NCI-H510A treated with DMSO at 0.1 percent for 48 hours (cell line): ENCODE measurements at places on chromosomes 11 and 22.
A peak's percentile ranks its signal among the peaks of the same experiment; 100 is the strongest.

GRCh38 chr22:49955581-49956417, 4.8 kb upstream of the PIM3 start:
- DNase-seq, result no peak

DNA sequence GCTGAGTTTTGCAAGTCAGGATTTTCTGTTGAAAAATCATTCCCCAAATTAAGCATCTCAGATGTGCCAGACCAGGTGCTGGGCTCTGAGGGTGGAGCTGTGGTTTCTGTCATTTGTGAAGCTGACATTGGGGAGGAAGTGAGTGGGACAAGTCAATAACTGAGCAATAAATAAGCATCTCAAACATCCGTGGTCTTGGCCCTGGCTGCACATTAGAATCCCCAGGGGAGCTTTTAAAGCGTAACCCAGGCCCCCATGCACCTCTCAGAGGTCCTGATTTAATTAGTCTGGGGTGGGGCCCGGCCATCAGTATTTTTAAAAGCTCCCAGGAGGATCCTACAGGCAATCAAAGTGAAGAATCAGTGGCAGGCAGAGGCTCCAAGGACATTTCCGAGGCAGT, 420.0 kb downstream of the MN1 start:
- DNase-seq, result no peak

- DNase-seq, result peak; percentile 59
Measured at GRCh38 chr22:48811885-48812284, 1015.8 kb downstream of the BRD1 start.

- DNase-seq, result no peak
Measured at GRCh38 chr11:63769714-63770455, 1.3 kb upstream of the ZFTA start.

DNA sequence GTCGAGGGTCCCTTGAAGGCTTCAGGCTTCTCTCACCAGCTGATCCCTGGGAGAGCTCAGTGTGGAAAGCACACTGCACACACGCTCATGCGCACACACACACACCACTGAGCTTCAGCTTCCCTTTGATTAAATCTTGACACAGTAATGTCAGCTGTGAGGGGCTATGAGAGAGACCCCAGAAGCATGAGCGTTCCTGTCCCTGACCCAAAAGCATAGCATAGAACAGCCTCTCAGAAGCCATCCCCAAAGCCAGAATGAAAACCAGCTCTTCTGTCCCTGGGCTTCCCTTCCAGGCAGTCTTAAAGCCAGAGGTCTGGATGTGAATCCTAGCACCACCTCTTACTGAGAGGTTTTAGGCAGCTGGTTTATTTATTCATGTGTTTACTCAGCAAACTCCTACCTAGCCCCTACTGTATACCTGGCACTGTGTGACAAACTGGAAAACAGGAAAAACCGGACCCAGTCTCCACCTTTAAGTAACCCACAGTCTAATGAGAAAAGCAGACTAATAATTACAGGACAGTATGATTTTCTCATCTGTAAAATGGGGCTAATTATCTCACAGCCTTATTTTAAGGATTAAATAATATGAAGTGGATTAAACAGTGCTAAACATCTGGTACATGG, 15.9 kb downstream of the GALNT18 start:
- DNase-seq, result peak; percentile 36

DNA sequence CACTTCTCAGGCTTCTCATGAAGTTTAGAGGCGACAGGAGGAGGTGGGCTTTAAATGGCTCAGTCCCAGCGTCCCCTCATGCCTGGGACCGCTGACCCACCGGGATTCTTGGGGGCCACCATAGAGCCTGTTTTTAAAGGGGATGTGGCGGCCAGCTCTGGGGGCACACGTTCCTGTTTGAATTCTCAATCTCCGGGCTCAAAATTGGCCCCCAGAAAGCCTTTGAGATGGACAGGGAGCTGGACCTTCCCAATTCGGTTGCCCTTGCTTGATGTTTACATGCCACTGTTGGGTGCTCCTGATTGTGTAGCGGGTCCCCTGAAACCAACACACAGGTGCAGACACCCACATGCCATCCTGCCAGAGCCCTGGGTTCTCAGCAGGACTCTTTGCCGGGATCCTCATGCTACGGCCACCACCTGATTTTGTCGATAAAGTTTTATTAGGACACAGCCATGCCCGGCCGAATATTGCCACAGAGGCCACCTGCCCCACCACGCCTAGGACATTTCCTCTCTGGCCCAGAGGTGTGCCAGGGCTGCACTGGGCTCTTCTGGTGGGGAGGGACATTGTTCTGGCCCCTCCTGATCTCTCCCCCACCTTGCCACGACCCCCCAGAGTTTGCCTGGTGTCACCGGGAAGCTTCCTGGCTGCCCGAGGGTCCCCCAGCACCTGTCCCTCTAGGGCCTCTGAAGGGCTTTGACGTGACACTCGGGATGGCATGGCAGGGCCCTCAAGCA, 71.6 kb downstream of the KCNQ1 start:
- no peak for DNase-seq

DNA sequence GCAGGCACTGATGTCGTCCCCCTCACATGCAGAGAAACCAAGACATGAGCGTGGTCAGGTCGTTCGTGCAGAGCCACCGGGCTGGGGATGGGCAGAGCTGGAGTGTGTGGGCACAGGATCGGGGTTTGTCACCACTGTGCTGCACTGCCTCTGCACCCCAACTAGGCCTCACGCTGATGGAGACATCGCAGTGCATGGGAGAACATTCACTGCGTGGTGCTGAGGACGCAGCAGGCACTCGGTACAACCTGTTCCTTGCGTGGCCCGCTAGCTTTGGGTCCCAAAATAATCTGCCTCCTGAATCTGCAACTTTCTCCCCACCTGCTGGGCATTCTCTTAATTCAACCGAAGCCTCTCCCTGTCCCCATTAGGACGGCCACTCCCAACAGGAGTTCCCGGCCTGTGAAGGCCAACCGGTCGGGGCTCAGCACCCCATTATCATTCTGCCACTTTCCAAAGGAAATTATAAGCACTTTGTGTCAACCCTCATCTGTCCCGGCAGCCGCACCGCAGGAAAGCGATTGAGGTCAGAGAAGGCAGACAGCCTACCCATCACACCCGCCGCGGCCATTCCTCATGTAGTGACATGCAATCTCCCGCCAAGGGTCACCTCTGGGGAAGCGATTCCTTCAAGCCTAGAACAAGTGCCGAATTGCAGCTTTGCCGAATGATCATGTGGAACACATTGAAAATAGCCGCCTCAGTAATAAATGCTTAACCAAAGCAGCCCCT, 490.4 kb downstream of the MN1 start:
- no peak for DNase-seq

DNA sequence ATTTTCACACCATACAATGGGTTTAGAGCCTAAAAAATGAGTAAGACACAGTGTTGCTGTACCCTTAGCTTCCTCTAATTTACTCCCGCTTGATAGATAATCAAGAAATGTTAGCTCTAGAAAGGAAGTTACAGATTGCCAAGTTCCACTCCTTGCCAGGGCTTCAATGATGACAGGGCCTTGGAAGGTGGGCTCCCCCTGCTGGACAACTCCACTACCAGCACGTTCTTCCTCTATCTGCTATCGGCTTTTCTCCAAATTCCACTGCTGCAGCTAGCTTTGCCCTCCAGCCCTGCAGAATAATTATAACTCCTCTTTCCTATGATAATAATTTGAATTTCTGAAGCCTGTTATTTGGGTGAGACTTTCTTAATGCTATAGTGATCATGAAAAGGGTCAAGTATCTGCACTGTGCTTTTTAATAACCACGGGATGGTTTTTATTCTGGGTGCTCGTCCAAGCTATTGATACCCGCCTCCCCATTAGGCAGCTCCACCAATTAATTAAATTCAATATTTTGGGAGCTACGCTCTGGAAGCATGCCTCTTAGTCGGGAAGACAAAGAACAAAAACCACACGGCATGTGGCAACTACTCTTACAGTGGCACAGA, 9.0 kb downstream of the SYN3 start:
- DNase-seq, result peak; percentile 18

DNA sequence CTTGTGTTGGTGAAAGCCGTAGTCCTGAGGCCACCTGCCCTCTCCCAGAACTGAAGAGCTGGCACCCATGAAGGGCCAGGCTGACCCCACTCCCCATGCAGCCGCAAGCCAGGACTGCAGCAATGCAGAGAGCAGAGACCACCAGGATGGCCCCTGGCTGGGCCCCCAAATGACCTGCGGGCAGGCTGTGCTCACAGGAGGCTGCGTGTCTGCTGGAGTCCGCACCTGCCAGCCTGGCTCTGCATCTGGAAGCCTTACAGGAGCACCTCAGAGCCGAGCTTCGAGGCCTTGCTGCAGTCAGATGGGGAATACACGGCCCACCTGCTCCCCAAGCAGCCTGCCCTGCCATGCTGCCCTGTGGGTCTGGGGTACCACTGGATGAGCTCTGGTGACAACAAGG, 1336.8 kb downstream of the TBC1D22A start:
- no peak for DNase-seq

- no peak for DNase-seq
Measured at GRCh38 chr11:128784059-128784804, 82.9 kb downstream of the KCNJ1 start.

DNA sequence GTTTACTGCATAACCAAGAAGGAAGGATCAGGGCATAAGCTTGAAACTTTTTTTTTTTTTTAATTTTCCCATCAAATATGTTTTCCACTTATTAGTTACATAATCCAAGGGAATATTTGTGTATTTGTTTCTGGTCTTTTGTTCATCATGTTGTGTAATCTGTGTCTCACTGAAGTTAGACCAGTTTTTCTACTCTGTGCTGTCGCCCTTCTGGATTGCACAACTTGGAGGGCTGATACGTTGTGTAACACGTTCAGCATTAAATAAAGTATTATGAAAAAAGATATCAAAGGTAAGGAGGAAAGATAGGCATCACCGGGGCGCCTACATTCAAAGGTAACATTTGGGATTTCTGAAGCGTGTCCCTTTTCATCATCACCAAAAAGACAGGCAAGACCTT, 3.3 kb upstream of the E2F8 start:
- DNase-seq, result peak; percentile 16

- no peak for DNase-seq
Measured at GRCh38 chr11:6345366-6345765, 25.1 kb upstream of the CAVIN3 start.

- DNase-seq, result peak; percentile 37
Measured at GRCh38 chr11:849104-849824, 6.6 kb downstream of the TSPAN4 start.

DNA sequence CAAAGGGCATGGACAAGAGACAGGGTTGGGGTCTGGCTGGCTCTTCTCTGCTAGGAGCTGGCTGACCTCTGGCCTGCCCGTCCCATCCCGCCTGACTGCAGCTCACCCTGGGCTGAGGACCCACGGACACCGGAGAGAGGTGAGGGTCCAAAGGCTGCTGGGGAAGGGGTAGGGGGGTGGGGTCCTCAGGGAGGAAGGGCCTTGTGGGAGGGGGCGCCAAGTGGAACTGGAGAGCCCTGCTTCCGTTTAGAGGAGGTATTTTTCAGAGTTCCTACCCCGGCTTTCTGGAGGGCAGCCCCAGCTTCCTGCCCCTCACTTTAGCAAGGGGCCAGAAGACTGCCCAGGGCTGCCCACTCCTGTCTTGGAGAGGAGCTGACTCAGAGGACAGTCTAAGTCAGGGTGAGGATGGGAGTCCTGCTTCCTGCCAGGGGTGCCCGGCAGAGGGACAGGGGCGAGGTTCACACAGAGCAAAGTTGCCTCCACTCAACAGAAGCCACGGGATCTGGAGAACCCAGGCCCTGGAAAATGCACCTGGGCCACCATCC, 7.1 kb downstream of the LARGE2 start:
- DNase-seq, result no peak
